Ecto neural progenitor cell (in vitro differentiated cells): ENCODE measurements at places on chromosomes 7 and 10.

GRCh38 chr7:128400566-128400965 lies 9.2 kb downstream of the IMPDH1 start:
- DNase-seq = no peak

DNA sequence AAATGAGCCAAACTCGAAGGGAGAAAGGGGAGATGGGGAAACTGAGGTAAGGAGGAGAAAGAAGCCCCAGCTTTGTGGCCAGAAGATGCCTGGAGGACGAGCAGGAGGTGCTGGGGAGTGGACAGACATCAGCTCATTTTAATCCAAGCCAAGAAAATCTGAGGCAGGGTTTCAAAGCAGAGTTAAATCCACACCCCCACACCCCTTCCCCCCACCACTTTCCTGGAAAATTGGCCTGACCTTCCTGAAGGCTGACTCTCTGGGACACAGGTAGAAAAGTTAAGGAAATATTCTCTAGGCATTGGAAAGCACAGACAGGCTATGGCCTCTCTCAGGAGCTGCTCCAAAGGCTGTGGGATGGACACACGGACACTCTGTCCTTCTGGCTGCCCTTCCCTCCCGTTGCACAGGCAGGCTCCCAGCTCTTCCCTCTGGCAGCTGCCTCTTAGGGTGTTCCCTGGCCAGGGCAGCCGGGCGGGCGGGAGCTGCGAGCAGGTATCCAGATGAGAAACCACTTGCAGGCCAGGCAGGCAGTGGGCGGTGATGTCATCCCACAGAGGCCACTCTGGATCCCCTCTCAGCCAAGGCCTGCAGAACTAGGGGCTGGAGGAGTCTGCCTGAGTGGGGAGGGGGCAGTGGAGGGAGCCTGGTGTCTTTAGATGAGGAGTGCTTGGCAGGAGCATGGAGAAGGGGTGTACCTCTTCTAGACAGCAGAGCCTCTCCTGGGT lies 171.8 kb downstream of the NEURL1 start:
- no peak for DNase-seq

GRCh38 chr7:29204491-29205272 lies 10.1 kb downstream of the CHN2 start:
- DNase-seq = no peak

DNA sequence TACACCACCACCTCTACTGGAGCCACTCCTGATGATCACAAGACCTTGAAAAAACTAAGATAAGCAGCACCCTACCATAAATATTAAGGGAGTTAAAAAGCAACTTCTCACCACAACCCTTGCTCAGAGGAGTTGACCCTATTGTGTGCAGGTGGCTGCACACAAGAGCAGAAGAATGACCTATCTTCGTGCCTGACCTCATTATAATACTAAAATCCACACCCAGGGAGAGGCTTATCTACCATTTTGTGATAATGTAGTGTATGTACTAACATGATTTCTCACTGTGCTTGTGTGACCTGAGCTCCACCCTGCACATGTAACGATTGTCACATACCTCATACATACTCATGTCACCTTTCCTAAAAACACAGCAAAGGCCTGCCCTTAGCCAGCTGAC lies 205.0 kb upstream of the MBL2 start:
- no peak for DNase-seq

DNA sequence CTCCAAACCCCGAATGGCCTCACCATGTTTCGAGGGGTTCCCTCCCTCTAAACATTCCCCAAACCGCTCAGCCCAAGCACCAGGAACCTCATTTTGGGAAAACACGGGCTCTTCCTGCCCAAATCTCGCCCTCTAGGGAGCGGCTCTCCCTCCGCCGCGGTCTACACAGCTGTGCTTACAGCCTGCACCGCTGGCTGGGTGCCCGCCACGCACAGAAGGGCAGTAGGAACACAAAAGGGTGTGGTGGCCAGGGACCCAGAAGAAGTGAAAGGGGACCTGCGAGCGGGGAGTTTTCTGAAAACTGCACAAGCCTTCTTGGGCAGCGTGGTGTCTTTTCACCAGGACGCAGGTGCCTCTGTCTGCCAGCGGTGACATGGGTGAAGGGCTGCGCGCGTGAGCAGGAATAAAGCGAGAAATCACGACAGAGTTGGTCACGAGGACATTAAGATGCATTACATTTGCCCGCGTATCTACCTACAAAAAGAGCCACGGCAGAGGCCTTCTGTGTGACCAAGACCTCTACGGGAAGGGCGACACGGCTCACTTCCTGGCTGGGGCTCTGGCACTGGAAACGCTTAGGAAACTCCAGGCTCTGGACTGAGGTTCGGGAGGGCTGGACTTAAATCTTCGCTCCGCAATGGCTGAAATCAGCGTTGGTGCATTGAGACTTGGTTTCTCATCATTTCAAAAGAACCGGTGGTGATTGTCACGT lies 171.7 kb downstream of the LSM5 start:
- DNase-seq = no peak
